ENCODE measurements at places on chromosomes 1 and 21.

- no peak for DNase-seq
Observed at GRCh38 chr1:64172458-64172983, 30.9 kb upstream of the UBE2U start.

DNA sequence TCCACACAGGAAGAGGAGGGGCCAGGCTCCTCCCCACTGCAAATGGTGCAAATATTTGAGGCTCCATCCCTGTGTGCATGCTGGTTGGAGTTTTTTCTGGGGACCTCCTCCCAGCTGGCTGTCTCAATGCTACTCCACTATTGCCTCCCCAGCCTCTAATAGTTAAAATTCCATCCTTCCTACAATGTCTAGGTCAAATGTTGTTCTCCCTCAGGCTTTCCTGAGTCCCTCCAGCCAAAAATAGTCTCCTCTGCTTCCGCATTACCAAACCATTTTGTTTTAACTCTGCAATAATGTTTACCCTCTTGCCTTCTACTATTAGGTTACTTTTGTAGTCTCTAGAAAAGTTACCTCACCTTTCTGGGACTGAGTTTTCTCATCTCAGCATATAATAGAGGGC, 29.6 kb upstream of the FMO1 start:
- no peak for DNase-seq

GRCh38 chr1:203428981-203429599, 46.5 kb upstream of the PRELP start:
- DNase-seq = no peak

- no peak for DNase-seq
Observed at GRCh38 chr1:10835421-10835820, 39.0 kb upstream of the CASZ1 start.

DNA sequence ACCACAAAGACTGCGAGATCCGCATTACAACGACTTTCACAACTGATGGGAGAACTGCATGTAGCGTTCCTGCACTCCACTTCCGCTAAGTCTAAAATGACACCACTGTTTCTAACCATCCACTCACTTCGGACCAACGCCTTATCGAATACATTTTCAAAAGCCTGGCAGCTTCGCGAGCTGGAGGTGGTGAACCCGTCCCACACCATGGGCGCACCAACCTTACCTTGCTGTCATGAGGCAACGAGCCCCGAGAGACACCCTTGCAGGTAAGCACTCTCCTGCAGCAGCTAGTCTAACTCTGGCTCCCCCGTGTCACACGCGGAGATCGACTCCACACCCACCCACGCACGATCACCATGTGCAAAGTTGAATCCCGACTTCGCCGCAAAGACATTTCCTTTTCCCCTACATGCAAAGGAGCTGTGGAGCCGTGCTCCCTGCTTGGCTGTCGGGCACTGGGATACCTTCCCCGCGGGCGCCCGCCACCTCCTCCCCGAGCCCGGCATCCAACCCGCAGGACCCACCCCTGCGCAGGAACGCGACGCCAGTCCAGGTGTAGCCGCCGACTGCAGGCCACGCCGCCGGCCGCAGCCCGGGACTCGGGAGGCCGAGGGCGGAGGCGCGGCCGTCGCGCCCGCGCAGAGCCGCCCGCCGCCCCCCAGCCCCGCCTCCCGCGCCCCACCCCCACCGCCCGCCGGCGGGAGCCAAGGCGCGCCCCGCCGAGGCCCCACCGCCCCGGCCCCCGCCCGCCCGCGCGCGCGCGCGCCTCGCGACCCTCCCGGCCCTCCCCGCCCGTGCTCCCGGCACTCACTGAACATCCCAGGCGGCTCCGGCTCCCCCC, 629 bp downstream of the TAF5L start:
- peak; percentile 49 for DNase-seq

DNA sequence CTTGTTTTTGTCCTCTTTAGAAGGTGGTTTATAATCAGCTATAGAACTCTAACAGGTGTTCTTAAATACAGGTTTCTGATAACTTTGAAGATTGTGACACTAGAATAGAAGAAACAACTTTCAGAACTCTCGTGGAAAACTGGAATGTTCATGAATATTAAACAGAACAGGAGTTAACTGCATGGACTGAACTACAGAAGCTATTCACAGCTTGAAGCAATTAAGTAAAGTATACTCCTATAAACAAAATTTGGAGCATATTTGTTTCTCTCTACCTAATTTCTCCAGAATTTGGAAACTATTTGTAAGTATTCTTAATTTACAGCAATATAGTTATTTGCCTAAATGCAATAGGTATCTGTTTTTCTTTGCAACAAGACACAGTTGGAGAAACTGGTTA, 824.8 kb downstream of the ADGRL2 start:
- no peak for DNase-seq

DNA sequence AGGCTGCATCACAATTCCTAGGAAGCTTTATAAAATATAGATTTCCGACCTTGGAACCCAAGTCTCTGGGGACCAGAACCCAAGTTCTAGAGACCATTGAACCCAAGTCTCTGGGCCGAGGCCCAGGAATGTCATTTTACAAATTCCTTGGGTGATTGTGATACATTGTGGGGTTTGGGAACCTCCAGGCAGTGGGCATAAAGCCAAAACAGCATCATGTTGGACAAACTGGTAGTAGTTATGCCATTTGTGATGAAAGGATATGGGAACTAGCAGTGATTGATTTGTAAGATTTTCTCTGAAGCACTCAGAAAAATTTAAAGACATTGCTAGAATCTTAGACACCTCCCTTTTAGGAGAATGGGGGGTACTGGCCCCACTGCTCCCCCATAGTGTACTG, 160.2 kb downstream of the HIVEP3 start:
- DNase-seq = no peak

GRCh38 chr1:241366196-241366595, 9.2 kb upstream of the RGS7 start:
- DNase-seq = no peak

DNA sequence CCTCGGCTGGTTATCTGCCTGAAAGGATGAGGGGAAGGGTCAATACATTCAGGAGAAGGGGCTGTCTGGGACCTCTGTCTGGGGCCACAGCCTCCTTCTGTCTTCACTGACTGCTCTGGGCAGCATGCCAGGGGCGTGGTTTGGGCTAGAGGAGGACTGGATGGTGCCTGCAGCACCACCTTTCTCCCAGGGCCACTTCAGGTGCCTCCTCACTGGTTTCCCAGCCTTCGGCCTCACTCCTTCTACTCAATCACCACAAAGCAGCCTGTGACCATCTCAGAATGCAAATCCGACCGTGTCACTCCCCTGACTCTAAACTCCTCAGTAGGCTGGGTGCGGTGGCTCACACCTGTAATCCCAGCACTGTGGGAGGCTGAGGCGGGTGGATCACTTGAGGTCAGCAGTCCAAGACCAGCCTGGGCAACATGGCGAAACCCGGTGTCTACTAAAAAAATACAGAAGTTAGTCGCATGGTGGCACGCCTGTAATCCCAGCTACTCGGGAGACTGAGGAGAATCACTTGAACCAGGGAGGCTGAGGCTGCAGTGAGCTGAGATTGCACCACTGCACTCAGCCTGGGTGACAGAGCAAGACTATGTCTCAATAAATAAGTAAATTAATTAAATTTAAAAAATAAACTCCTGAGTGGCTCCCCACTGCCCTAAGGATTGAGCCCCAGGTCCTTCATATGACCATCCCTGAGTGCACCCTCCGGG, 50.1 kb upstream of the ECE1 start:
- DNase-seq = peak; percentile 70

GRCh38 chr21:42374864-42375499, 8.6 kb upstream of the TFF1 start:
- DNase-seq = no peak

GRCh38 chr21:36403713-36404112, 18.5 kb downstream of the CHAF1B start:
- DNase-seq = no peak

GRCh38 chr1:198007011-198007410, 89.8 kb downstream of the LHX9 start:
- DNase-seq = no peak

GRCh38 chr1:54814571-54814970, 13.4 kb upstream of the TTC22 start:
- no peak for DNase-seq

DNA sequence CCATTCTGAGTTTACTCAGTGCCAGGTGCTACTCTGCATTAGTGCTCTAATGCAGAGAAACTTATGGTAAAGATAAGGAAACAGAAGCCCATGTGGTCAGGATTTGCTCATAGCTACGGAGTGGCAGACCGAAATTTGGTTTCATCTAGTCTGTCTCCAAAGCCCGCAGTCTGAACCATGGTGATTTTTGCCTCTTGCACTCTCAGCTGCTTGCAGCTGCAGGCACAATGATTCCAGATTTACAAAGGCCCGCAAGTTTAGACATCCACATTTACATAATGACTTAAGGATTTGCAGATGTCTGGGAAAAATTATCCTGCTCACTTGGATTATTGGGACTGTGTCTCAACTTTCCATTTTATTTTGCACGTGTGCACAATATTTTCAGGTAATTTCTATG, 161.3 kb upstream of the KCNJ6 start:
- DNase-seq = no peak

DNA sequence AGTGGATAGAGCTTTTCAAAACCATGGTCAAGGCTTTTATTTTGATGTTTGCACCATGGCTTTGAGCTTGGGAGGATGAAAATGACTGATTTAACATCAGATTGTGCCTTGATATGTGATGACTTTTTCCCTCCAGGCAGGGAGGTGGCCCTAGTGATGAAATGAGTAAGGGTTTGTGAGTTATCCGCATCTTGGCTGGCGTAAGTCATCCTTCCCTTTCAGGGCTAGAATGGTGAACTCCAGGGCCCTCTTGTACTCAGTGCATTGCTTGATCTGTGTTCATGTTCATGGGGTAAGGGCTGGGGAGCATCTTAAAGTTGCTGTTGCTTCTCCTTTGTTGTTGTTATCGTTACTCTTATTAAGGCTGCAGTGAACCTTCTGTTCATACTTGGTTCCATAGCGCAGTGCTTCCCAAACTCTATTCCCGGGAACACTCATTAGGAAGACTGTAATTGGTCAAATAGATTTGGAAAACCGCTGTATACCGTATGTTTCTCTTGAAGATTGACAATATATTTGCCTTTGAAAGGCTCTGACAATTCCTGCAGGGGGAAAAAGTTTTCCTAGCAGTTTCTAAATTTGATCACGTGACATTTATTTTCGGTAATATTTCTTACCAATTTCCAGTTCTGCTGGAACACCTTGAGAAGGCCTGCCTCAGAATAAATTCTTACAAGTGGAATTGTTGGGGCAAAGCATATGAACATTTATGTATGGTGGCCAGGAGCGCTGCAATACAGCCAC, 23.1 kb downstream of the GPR137B start:
- no peak for DNase-seq

DNA sequence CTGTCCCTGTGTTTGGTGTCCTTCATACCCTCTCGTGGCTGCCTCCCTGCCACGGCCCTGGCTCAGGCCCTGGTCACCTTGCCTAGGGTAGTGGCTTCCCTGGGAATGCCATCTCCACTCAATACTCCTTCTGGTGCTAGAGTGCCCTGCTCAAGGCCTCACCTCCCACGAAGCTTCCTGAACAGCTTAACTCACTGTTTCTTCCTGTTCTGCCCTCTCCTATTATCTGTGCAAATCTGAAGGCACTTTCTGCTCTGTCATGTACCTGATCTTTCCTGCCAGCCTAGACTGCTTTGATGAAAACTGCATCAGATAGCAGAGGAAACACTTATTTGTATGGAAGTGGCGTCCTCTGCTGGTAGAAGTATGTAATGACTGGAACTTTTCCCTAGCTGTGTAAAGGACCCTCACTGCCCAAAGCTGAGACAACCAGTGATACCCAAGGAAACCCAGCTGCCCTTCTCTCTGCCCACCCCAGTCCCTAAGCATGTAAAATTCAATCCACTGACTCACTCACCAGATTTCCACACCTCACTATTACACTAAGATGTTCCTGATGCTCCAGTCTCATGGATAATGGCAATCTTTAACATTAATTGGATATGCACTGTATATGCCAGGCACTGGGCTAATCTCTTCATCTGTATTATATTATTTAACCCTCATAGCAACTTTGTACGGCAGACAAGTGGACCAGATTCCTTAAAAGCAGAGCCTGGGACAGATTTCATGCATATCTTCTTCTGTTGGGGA, 36.2 kb upstream of the BTG2 start:
- peak; percentile 91 for DNase-seq

- peak; percentile 21 for DNase-seq
Observed at GRCh38 chr1:109040989-109041620, 797 bp downstream of the WDR47 start.

DNA sequence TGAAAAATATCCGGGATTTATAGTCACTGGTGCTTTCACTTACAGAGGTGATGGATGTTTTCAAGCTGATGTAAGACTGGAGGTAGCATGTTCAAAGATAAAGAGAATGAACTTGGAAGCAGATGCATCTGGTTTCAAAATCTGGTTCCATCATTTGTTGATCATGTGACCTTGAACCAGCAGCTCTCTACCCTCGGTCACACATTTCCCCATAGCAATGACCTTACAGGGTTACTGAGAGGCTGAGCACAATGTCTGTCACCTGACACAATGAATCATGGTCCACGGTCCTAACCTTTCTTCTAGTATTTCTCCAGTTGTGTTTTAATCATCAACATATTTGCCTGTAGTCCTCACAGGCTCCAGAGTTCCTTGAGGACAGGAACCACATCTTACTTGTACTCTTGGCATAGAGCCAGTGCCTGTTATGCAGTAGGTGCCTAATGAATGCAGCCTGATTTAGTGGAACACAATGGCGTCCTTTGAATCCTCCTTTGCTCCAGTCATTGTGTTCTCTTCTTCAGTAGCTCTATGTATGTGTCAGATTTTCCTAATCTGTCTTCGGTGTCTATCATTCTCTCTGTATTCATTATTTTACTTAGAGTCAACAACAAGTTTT, 667.3 kb downstream of the PTPRU start:
- no peak for DNase-seq

GRCh38 chr1:236545621-236546169, 21.9 kb downstream of the LGALS8 start:
- no peak for DNase-seq

DNA sequence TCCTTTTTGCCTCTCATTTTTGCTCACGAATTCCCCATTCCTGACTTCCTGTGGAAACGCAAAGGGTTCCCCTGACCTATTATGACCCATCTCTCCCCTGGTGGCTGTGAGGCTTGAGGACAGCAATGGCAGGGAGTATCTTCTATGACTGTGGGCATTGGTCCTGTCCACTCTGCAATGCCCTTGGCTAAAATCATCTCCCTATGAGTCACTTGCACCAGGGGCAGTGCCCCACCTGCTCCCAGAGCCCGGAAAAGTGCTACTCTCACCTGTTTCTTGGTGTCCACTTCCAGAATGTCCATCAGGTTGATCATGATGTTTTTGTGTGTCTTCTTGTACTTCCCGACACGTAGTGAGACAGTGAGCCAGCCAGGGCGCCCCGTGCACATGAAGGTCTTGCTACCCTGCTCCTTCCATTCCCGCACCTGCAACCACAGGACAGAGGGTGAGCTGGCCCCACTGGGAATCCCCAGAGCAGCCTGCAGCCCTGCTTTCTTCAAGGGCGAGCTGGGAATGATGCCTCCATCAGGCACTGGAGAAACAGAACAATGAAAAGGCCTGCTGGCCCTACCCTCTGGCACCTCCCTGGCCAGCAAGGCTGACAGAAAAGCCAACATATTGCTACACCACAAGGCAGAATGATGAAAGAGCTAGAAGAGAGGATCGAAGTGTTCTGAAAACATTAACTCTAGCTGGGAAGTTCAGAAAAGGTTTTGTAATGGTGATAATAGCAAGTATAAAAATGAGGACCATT, 3.5 kb downstream of the DHCR24 start:
- no peak for DNase-seq

- no peak for DNase-seq
Observed at GRCh38 chr1:215718575-215719287, 151.6 kb downstream of the KCTD3 start.

GRCh38 chr1:46001081-46001785, 131.2 kb downstream of the PIK3R3 start:
- no peak for DNase-seq

Measured in hematopoietic multipotent progenitor cell treated with erythropoietin and hydrocortisone succinate and interleukin-3 and kit ligand, for 17 days (in vitro differentiated cells).